Stimulated activated CD4-positive, alpha-beta T cell treated with anti-CD3 and anti-CD28 coated beads, Interleukin-12 subunit alpha, Interleukin-12 subunit beta, amount 100 ng/mL, for 24 hours (primary cell): ENCODE measurements at places on chromosomes 12 and 14.

- DNase-seq = no peak
Measured at GRCh38 chr14:39034481-39035296, 68.3 kb downstream of the SEC23A start.

DNA sequence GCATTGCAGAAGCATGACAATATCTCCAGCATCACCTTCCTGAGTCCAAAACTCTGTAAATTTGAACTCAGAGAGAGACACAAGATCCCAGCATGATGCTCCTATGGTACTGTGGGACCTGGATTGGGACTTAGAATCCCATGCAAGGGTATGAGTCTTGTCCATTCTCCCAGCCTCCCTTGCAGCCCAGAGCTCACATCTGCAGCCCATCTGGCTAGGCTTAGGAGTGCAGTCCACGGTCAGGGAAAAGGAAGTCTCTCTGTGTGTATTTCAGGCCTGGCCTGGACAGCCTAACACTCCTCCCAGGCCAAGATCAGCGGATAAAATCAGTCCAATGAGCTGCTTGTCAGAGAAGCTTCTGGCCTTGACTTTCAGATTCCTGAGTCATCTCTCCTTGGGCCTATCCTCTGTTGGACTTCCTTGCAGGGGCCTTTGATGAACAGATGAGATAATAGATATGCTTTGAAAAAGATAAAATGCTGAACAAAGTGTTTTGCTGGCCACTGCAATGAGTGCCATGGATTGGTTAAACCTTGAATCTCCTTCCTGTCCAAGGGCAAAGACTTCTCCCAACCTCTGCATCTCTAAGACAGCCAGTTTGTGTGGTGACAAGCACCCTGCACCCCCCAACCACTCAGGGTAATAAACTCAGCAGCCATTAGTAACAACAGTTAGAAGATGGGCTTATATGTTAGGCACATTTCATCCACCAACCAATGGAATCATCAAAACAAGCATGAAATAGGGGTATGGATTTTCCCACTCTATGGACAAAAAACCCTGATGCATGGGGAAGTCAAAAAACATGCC lies 412.8 kb upstream of the TBX3 start:
- DNase-seq = no peak

- peak; percentile 3 for DNase-seq
Measured at GRCh38 chr12:28872654-28873268, 276.3 kb upstream of the FAR2 start.

- DNase-seq = no peak
Measured at GRCh38 chr12:15443611-15444010, 121.3 kb downstream of the PTPRO start.

DNA sequence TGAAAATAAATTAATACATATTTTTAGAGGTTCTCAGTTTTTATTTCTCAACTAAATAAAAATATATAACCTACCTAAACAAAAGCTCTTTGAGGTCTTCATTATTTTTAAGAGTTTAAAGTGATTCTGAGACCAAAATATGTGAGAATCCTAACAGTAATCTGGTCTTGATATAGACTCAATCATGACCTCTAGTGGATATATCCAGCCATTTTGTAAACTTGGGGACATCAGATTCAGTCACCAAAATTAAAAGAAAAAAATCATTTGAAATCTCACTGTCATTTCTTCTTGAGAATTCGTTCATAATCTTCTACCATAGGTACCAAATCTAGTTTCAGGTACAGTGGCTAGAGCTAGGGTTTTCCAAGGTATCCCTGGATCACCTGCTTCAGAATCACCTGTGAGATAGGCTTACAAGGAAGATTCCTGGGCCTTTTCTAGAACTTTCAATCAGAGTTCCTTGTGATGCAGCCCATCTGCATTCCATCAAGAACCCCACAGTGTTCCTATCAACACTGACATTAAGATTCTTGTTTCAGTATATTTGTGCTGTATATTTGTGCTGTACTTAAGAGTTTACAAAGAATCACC lies 214.9 kb downstream of the ADAMTS20 start:
- DNase-seq = no peak

- no peak for DNase-seq
Measured at GRCh38 chr14:33834466-33835260, 116.2 kb downstream of the EGLN3 start.

DNA sequence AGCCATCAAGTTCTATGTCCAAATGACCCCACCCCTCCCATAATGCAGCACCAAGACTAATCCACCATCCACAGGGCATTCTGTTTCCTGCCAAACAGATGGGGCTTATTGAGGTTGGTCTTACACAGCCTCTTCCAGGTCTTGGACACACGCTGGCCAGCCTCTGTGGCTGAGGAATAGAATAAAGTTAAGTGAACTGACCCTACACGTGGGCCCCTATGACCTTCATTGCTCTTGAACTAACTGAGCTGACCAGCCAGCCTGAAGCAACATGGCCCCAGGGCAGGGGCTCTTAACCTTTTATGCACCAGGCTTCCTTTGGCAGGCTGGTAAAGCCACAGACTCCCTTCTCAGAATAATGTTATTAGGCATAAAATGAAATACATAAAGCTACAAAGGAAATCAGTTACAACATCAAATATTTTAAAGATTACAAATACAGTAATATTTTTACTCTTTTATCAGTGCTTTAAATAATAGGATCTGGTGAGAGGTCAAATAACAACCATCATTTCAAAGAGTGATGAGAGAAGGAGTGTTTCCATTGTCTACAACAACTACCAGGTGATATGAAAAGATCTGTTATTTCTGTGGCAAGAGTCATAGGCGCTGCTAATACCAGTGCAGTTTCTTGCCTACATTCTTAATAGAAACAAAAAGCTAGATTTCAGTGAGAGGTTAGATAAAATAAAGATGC lies 192.9 kb upstream of the NUDT4 start:
- no peak for DNase-seq

DNA sequence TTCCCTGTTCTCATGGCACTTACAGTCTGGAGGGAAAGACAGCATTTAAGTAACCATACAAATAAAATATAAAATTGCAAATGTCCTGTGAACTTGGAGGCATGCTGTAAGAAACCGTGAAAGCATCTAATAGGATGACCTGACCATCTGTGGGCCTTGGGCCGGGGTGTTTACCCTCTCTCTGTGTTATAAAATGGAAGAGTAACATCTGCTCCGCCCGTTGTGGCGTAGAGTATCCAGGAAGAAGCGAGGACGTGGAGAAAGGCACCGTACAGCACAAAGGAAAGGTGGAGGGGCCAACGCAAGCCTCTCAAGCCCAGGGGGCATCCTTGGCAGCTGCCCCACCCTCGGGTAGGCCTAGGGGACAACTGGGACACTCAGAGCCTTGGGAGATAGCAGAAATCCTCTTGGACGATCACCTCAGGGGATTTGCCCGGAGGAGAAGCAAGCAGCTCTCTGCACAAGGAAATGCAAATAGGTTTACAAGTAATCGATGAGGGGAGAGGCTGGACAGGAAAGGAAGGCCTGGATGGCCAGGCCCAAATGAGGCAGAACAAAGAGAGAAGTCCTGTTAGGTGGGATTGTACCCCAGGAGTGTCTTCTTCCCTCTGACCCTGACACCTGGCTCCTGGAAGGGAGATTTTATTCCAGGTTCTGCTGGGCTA lies 26.2 kb downstream of the VSX2 start:
- DNase-seq = no peak

- no peak for DNase-seq
Measured at GRCh38 chr12:132558042-132558856, 52.1 kb downstream of the LRCOL1 start.

GRCh38 chr14:98120831-98121464 lies 1151.0 kb downstream of the BCL11B start:
- no peak for DNase-seq

DNA sequence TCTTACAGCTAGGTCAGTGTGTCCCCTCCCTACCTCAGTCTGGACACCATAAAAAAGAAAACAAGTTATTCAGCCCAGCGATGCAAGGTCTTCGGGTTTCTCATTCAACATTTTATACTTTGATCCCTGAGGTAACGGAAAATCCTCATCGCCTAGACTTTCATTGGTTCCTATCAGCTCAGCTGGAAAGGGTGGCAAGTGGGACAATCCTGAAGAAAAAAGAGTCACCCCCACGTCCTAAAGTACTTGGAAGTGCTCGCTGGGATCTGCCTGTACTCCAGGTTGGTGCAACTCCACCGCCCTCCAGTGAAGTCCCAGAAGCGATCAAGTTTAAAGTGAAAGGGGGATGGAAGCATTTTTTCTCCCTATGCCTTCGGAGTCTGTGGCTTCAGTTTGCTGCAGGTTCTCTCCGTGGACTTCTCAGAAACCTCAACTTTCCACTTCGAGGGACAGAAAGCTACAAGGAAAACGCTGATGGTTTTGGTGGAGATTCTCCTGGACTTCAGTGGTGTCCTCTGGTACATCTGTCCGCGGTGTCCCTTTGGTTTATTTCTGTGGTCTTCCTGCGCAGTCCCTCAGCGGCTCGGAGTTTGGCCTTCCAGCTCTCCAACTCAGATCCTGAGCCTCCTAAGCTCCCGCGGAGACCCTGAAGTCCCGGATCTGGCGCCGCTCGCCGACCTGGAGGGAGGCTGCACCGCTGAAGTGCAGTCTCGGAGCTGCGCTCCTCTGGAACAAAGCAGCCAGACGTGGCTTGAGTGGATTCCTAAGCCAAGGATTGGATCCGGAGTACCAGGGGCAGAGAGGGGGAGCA lies 1.8 kb upstream of the LRFN5 start:
- DNase-seq = no peak

DNA sequence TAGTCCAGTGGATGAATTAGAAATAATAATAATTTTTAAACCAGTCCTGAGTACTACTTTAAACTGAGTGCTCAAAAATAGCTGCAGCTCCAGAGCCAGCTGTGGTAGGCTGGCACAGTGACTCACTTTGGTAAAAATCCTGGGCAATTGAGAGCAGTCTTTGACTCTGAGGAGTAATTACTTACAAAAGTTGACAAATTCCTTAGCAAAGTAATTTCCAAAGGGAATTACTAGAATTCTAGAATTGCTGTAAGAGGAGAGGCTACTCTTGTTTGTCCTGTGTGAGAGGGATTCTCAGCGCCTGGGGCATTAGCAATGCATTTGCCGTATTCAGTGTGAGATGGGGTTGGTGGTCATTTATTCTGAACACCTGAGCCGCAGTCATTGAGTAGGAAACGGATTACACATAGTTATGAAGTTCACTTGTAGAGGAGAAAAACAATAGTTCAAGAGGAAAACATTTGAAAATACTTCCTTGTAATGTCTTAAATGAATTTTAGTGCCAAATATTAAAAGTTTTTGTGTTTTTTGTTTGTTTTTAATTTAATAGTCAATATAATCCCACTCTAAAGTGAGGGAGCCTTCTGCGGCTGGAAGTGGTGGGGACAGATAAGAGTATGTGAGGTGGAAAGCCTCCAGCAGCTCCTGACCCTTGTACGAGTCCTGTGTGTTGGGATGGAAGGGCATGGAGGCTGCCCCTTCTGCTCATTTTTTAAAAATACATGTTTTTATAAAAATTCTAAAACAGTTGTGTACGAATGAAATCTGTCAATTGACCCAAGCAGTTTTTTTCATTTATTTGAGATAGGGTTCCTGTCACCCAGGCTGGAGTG lies 41.9 kb downstream of the EID3 start:
- no peak for DNase-seq

DNA sequence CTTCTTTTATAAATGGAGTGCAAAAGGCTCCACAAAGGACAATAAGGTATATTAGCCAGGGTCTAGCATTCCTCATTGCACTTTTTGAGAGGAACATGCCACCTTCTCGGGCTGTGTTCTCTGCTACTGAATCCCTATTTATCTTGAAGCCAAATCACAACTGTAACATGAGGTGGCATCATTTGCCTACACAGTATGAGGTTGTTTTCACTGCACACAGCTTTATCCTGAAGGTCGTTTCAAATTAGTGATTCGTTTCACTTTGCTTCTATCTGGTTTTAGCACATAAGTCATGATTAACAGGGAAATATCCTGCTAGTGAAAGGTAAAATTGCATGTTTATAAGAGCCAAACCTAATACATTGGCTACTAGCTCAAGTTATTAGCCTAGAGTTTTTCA lies 153.8 kb downstream of the SLC35F4 start:
- no peak for DNase-seq

DNA sequence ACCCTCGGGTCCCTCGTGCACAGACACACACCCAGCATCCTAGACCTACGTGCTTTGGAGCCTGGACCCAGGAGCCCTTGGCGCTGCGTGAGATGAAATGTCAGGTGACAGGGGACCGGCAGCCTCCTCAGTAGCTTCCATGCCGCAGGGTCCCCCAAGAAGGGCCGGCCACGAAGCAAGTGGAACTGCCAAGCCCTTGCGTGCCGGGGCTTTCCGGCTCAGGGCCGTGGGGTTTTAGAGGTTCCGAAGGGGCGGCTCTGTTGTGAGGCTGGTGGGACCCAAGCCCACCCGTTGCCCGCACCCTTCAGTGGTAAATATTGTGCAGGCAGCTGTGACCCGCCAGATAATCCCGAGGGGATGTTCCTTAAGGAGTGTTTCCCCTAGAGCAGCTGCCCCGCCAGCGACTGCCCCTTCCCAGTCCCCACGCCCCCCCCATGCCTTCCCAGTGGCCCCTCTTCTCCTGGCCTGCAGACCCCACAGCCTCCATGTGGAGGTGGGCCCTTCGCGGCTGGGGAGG lies 133.7 kb downstream of the ADGRD1 start:
- no peak for DNase-seq

DNA sequence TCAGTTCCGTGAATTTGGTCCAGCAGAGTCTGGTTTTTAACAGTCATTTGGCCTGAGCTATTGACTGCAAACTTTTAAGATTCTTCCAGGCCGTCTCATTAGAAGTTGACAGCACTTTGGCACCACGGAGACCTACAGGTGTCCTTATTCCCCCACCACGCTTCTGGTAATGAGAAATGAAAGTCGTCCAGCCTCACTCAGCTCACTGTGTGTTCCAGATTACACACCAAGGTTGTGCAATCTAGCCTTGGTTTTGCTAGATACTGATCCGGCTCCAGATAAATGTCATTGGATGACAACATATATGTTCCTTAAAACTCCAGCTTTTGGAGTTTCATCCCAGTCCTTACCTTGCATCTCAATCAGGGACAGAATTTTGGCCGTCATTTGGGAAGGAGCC lies 210.4 kb downstream of the CHST11 start:
- no peak for DNase-seq

DNA sequence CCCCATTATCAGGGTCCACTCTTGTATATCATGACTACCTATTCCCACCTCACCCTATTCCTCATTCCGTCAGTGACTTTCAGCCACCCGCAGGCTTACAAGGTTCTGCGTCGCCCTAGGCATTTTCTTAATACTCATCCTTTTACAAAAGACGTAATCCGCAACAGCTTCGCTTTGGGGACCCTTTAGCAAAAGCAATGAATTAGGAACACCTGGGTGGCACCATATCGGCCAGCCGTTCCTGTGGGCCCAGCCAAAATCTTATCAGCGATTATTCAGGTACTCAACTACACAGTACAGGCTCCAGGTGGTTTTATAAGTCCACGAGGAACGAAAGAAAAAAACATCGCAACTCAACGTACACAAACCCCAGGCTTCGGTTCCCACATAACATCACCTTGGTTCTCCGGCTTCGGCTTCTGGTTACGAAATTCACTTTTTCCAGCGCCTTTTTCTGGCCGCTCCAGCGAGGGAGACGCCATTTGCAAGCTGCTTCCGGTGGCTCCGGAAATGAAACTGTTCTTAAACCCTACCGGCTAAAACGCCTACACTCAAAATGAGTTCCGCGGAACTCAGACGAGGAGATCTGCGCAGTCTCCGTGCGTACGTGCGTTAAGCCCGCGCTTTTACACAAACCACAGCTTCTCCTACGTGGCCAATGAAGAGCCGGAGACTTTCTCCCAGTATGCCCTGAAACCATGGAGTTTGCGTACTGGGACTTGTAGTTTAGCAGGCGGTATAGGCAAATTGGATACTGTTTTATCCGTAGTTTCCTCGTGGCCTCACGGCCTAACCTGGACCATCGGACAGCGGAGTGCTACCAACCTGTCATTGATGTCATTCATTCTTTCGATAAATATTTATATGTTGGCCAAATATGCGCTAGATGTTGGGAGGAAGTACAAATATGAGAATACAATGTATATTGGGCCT lies at the start of gene KRR1:
KRR1 (minus strand) TSS at position 494 of the 933 bp plus-strand sequence; CDS start at position 482, 12 bp downstream.
- peak; percentile 82 for DNase-seq
